ENCODE measurements at places on chromosomes 11 and 22.

GRCh38 chr22:42279425-42280020 is 9.1 kb upstream of the TCF20 start:
- no peak for DNase-seq

DNA sequence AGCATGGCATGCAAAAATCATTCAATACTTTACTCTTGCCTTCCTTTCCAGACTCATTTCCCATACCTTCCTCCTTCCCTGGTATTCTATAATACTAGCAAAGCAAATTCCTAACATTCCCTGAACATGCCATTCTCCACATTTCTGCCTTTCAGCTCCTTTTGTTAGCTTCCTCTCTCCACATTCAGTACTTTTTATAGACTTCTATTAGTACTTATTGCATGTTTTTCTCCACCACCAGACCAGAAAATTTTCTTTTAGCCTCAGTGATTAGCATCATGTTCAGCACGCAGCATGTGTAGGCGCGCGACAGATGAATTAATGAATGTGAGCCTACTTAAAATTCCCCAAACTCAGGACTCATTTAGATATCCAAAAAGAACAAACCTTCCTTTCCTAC is 935.3 kb downstream of the DLG2 start:
- DNase-seq: no peak

- DNase-seq: no peak
Measured at GRCh38 chr11:3745161-3745560, 52.2 kb downstream of the NUP98 start.

GRCh38 chr11:933142-933851 is 7.6 kb downstream of the AP2A2 start:
- no peak for DNase-seq

- DNase-seq: peak; percentile 76
Measured at GRCh38 chr22:28955817-28956216, 72.4 kb downstream of the ZNRF3 start.

DNA sequence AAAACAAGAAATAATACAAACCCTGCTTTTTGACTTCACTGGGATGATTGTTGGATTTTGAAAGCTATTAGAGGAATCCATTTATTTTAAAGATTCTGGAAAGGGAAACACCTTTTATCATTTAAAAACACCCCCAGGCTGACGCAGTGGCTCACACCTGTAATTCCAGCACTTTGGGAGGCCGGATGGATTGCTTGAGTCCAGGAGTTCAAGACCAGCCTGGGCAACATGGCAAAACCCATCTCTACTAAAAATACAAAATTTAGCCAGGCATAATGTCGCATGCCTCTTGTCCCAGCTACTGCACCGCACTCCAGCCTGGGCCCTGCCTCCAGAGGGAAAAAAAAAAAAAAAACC is 317 bp upstream of the SCN2B start:
- DNase-seq: no peak

DNA sequence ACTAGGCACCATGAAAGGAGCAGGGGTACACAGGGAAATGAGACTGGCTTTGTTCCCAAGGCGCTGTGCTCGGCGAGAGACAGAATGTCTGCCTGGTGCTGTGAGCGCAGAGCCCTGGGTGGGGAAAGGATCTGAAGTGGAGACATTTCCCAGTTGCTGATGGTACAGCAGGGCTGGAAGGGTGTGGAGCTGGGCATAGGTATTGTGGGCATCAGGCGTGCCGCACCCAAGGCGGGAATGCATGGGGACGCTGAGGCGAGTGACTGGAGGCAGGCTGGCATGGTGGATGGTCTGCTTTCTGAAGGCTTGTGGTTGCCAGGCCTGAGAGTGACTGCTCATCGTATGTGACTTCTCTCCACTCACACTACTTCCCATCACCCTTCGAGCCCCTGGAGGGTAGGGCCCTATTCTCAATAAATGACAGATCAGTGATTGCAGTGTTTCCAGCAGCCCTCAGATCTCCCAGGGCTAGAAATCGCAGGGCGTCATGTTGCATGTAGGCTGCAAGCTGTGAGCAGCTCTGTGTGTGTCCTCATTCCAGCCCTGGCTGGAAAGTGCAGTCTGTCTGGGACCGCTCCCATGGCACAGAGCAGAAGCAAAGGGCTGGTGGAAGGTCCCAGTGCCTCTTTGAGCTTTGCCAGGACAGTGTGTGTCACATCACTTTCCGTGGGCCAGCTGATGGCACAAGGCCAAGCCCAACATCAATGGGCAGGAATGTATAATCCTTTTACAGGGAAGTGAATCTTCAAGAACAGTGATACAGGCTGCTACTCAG is 67.7 kb downstream of the TBC1D22A start:
- DNase-seq: no peak

- DNase-seq: no peak
Measured at GRCh38 chr22:50082961-50083461, 2.2 kb downstream of the MLC1 start.

- no peak for DNase-seq
Measured at GRCh38 chr22:18985780-18986179, 49.7 kb upstream of the PRODH start.
